Activated CD8-positive, alpha-beta memory T cell treated with anti-CD3 and anti-CD28 coated beads for 1 hour (primary cell): ENCODE measurements at places on chromosomes 6 and 20.

GRCh38 chr20:4875578-4876067, 125.7 kb downstream of the SLC23A2 start:
- DNase-seq: no peak

- DNase-seq: no peak
These were observed 30.2 kb upstream of the CST7 start for GRCh38 chr20:24918579-24919566.

DNA sequence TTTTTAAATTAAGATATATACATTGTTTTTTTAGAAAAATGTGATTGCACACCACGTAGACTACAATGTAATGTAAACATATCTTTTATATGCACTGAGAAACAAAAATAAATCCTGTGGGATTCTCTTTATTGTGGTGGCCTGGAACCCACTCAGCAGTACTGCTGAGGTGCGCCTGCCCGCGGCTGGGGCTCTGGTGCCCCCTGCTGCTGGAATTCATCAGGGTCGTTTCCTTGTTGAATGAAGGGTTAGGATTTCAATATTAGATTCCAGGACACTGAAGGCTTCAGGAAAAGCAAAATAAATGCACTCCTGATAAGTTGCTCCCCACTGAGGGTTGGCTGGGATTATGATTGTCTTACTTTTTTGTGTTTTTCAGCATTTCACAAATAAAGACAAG, 175.8 kb upstream of the GGTLC1 start:
- no peak for DNase-seq

DNA sequence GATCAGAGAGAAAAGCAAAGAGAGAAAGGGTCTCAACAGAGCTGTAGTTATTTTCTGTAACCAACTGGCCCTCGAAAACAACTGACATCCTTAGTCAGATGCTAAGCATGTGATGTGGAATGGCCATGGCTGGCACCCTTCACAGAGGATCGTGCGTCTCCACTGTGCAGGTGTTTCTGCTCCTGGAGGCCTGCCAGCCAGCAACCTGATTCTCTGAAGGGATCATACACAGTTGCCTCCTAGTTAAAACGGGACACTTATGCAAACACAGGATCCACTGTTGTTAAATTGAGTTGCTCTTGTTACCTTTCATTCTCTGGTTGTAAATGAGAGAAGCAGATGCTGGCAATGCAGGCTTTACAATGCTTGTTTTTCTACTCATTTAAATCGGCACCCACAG, 148.5 kb downstream of the HDGFL1 start:
- no peak for DNase-seq

GRCh38 chr6:47073125-47074110, 31.3 kb upstream of the ADGRF1 start:
- DNase-seq: no peak

DNA sequence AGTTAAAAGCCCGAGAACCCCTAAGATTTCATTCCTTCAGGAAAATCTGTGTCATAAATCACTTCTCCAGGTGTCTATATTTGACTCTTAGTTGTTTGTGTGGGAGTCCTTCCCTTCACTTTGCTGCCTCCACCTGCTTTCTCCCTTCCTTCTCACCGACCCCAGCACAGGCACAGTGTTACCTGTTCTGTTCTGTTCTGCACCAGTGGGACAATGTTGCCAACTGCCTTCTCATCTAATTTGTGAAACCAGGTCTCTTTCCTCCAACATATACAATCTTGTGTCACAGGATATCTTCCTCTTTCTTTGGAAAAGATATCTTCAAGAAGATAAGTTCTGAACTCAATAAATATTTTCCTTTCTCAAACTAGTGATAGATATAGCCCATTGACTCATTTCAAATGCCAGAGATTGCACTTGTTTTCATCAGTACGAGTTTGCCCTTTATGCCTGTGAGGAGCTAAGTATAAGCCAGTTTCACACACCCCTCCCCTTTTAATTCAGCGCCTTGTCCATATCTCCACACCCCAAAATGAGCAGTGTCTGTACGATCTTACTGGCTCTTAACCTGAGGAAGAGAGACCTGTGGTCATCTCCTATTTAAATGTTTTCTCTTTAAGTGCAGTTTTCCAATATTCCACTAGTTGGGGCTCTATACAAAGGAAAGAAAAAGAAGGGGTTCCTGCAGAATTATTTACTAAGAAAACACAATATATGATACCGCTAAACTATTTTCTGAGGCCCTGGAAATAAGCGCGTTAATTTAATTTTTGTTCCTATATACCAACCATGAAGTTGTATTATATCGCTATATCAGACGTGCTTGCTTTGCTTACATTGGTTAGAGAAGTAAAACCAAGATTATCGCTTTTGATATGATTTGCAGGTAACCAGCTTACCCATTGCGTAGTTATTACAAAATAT, 81.6 kb upstream of the PREP start:
- no peak for DNase-seq

DNA sequence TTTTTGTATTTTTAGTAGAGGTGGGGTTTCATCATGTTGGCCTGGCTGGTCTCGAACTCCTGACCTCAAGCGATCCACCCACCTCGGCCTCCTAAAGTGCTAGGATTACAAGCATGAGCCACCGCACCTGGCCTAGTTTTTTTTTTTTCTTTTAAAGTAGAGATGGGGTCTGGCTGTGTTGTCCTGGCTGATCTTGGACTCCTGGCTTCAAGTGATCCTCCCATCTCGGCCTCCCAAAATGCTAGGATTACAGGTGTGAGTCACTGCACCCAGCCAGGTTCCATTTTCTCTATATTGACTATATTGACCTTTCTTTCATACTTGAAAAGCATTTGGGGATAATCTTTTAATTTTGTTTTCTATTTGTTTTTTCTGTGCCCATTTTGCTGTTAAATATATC, 13.3 kb downstream of the PANK2 start:
- DNase-seq: no peak

DNA sequence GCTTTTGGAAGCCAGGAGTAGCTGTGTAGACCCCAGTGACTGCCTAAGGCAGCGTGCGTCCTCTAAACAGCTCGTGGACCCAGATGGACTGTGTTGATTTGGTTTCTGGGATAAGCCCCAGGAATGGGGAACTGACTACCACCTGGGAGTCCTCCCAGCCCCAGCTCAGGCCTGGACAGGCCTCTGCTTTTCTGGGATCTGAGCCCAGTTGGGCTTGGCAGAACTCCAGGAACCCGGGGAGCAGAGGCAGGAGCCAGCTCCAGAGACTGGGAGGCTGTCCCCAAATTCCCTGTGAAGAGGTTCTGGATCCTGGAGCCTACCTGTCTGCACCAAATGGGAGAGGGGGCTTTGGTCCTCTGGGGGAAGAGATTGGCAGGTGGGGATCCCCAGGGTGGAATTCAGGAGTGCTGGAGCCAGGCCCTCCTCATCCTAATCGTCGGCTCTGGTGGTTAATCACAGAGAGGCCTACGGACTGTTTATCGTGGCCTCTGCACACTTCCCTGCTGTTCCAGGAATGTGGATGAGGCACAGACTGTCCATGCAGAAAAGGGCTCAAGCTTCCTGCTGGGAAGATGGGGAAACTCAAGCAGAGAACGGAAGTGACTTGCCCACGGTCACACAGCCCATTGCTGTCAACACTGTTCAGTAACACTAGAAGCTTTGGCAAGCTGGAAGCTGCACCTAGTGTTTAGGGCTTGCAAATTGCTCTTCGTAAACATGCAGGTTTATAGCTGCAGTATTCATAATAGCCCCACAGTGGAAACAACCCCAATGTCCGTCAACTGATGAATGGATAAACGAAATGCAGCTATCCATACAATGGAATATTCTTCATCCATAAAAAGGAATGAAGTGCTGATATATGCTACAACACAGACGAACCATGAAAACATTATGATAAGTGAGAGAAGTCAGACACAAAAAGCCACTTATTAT, 100.6 kb downstream of the KCNB1 start:
- DNase-seq: no peak

- no peak for DNase-seq
These were observed 27.3 kb downstream of the PSMB1 start for GRCh38 chr6:170525795-170526194.

DNA sequence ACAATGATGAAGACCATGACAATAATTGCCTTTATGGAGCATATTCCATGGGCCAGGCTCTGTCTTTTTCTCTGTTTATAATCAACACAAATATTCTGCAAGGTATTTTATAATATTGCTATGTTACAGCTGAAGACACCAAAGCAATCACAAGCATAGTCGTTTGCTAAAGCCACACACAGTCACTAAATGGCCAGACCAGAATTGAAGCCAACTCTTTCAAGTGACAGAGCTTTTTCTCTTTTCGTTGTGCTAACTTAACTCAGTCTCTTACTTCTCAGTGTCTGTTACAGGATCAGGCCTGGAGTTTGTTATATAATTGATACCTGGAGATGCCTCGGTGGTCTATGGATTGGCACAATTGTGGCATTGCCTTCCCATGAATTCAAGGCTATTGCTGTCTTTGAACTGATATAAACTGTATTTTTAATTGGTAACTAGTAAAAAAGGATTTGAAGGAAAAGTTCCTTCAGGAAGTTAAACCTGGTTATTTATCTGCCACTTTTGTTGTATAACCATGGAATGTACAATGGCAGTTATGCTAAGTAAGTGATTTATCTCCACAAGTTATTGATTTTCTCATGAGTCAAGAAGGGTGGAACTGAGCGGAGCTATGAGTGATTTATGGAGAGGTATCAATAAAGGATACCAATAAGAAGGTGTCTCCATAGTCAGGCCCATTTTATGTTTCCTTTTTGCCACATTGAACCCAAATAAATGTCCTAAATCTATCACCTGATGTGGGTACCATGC, 67.6 kb downstream of the PFDN4 start:
- no peak for DNase-seq
